ENCODE measurements at places on chromosomes 12 and 14. TPM values are rescaled to one million over a fixed set of nuclear protein-coding genes. Genes with fewer than 3 reads are reported as not detected.

DNA sequence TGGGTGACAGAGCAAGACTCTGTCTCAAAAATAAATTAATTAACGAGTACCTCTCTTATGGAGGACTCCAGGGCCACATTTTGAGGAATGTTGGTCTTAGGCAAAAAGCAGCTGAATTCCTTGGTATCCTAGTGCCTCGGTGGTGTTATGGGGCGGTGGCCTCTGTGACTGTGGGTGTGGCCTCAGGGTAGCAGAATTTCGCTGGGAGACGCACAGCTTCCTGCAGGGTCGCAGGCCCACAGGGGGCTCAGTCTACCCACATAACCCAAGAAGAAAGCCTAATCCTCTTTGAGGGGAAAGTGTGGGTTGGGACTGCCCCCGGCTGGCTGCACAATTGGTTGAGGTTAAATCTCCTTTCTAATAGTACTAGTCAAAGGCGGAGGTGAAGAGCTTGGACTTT lies 11.2 kb upstream of the SERPINA4 start:
- no peak for DNase-seq

GRCh38 chr14:74712499-74713394 lies at the start of the genes AREL1 and FCF1:
Gene AREL1 (minus strand): TSS chr14:74713080. CDS start chr14:74685615, 27,465 bp downstream.
Gene FCF1 (plus strand): TSS chr14:74713144. CDS start chr14:74713198, 54 bp downstream.
- DNase-seq = peak; percentile 85

KRT74 gene
- not detected for total RNA-seq

- peak; percentile 46 for DNase-seq
Measured at GRCh38 chr14:66403183-66403582, 83.0 kb upstream of the CCDC196 start.

DNA sequence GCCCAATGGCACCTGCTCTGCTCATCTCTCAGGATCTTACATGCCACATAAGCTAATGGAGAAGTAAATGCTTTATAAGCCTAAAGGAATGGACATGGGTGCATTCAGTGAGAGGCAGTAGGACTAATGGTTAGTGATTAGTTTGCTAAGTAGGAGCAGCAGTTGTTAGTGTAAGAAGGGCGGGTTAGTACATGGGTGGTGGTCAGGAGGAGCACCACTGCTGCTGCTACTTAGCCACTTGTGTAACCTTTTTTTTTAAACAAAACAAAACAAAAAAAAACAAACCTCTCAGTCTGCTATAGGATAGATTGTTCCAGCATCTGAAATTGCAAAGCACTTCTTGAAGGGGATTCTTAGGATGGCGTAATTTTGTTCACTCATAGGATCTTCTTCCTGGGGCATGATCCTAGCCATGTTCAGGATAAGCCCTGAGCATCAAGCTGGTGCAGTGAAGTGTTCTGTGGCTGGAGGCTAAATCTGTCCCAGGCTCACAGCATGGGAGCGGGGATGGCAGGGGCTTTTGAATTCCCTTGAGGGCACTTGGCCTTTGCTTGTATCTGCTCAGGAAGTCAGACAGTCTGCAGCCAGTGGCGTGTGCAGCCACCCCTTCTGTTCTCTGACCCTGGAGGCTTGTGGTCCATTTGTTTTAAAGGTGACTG lies 63.6 kb downstream of the CHST11 start:
- DNase-seq = no peak

DNA sequence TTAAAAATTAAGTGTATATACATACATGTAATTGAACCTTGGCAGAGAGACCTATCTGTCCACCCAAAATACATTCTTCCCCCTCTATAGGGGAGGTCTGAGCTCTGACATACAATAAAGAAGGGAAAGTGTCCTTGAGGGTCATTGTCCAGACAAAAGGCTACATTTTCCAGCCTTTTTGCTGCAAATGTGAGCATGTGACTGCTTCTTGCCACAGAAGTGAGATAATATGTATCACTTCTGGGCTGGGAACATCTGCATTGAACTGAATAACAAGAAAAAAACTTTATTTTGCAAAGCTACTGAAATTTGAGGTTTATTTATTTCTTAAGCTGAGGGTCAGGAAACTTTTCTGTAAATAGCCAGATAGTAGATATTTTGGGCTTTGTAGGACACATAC lies 131.3 kb downstream of the TBC1D30 start:
- DNase-seq = no peak
